ENCODE measurements at places on chromosomes 3 and 15.

GRCh38 chr3:158794936-158795518 lies 6.8 kb upstream of the MFSD1 start:
- peak; percentile 52 for DNase-seq

GRCh38 chr3:17874636-17875035 lies 132.2 kb upstream of the TBC1D5 start:
- no peak for DNase-seq

- DNase-seq: peak; percentile 64
Observed at GRCh38 chr3:11764931-11765363, 81.7 kb downstream of the TAMM41 start.

GRCh38 chr3:120450600-120451271 lies at the start of gene FSTL1:
TSS of gene FSTL1 (minus strand) at chr3:120450992. CDS start at chr3:120450746, 246 bp downstream.
- peak; percentile 83 for DNase-seq

- DNase-seq: no peak
Observed at GRCh38 chr3:4959180-4959579, 20.1 kb upstream of the BHLHE40 start.

DNA sequence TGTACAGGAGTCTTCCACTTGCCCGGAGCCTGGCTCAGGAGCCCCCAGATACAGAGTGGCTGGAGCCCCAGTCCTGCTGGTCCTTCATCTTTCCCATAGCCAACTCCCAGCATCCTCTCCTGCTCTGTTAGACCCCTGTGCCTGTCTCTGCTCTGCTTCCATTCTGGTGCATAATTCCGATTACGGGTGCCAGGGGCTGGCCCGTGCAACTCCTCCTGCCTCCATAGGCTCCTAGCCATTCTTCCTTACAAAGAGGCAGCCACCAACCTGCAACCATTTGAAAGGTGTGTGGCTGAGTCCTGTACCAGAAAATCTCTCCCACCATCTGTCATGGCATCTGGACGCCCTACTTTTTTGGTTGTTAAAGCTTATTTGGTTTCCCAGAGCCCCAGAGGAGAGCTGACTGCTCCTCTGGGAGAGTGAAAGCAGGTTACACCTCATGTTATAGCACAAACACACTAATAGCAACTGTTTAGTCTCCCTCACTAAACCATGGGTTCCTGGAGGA lies 5.2 kb upstream of the RAD18 start:
- DNase-seq: no peak

- DNase-seq: peak; percentile 47
Observed at GRCh38 chr3:141878817-141879216, 2.4 kb downstream of the ATP1B3 start.

DNA sequence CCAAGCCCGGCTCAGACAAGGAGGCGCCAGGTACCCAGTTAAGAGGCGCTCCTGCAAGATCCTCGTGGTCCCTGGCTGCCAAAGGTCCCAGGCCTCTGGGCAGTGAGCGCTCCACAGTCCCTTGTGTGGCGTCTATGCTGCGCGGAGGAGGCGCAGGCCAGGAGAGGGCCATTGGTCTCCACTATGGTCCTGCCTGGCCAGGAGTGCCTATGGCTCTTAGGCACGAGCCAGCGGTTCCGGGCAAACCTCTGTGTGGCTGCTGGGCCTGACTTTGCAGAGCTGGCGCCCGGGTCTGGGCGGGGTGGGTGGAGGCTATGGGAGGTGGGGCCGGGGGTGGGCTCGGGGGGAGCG lies 660 bp upstream of the ADAMTSL3 start:
- DNase-seq: no peak

- DNase-seq: no peak
Observed at GRCh38 chr3:185655426-185656320, 69.6 kb downstream of the SENP2 start.

DNA sequence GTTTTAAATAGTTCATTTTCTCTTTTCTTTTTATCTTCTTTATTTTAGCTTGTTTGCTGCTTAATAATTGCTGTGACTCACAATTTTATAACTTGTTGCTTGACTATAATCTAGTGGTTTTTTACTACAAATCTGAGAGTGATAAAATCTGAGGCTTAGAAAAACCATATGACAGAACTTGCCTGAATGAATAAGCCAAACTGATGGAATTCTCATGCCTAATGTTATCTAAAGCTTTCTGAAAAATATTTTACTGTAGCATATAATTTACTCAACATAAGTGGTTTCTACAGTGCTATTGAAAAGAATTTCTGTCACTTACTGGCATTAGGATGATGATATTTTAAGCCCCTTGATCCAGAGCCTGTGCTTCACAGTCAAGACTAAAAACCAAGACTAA lies 175.1 kb downstream of the VGLL3 start:
- DNase-seq: peak; percentile 57
